ENCODE measurements at places on chromosomes 1 and 21. TPM values are rescaled to one million over a fixed set of nuclear protein-coding genes. Genes with fewer than 3 reads are reported as not detected.

Gene KRTAP21-2
- not detected for total RNA-seq

Gene VHLL
- total RNA-seq = 5.3 TPM

Gene LAX1
- total RNA-seq = not detected

Gene WNT2B
- total RNA-seq = 0.39 TPM

Gene ALPL
- total RNA-seq = 1.7 TPM

Gene TNFRSF4
- total RNA-seq = 2.3 TPM
